Stimulated activated CD4-positive, alpha-beta T cell treated with anti-CD3 and anti-CD28 coated beads, Interleukin-4, amount 100 ng/mL, for 24 hours (primary cell): ENCODE measurements at places on chromosomes 16 and 17.
A peak's percentile ranks its signal among the peaks of the same experiment; 100 is the strongest.

DNA sequence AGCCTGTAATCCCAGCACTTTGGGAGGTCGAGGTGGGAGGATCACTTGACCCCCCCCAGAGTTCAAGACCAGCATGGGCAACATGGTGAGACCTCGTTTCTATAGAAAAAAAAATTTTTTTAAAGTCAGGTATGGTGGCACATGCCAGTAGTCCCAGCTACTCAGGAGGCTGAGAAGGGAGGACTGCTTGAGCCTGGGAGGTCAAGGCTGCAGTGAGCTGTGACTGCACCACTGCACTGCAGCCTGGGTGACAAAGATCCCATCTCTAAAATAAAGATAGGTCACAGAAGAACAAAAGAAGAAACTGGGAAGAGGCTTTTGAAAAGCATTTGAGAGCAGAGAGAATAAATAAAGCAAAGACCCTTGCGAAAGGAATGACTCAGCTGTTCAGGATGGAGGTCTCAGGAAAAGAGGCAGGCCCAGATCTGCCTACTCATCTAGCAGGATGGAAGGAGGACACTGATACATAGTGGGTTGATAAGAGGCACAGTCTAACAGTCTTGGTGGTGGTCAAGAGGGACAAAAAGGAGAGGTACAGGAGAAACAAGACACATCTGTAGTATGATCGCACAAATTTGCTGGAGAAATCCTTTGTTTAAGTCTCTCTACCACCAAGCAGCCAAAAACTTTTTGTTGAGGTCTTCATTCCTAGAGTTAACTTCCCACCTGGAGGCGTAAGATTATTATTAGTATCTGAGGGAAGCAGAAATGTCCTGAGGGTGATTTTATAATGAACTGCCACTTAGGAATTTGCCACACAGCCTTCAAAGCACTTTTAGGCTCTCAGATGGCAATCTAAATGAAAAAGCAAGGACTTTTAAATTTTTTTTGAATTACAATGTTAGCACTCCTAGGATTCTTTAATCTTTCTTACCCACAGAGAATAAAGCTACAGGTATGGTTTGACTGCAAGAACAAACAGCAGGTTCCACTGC, 17.6 kb downstream of the ZSWIM7 start:
- DNase-seq: no peak

DNA sequence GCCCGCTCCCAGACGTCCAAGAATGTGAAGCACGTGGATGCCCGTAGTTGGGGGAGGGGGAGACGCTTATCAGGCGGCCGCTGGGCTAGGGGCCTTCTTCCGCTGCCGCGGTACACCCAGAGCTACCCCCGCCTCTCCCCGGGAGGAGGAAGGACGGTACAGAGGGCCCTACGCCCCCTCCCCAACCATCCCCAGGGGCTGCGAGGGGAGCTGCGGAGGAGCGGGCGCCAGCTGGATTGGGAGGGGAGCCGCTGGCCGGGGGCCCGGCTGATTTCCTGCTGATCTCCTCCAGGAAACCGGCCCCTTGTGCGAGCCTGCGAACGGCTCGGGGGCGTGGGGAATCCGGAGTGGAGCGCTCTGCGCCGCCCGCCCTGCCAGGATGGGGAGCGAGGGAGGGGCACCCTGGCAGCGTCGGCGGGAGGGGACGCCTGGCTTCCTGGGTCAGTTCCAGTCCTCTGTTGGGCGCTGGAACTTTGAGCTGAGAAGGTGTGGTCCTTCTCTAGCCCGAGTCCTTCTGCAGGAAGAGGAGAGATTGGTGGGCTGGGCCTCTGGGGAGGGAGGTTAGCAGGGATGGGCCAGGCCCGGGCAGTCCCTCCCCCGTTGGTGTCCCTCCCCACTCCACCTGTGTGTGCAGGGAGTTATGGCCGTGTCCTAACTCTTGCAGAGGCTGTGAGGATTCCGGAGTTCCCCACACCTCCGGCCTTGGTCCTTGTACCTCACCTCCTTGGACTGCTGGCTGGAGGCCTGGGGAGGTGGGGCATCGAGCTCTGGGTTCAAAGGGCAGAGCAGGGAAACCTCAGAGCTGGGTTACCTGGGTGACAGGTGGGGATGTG, 19.2 kb downstream of the GJD3 start:
- DNase-seq: no peak

- no peak for DNase-seq
These were observed 9.8 kb downstream of the SLFN5 start for GRCh38 chr17:35252651-35253050.

- DNase-seq: peak; percentile 46
These were observed 5.1 kb downstream of the SNAI3 start for GRCh38 chr16:88681084-88681680.

- DNase-seq: no peak
These were observed 17.5 kb upstream of the CBX8 start for GRCh38 chr17:79814127-79814973.

GRCh38 chr16:10765772-10766171, 22.1 kb downstream of the NUBP1 start:
- no peak for DNase-seq

GRCh38 chr16:49617710-49618330, 238.1 kb downstream of the ZNF423 start:
- no peak for DNase-seq

- no peak for DNase-seq
These were observed 573 bp upstream of the GNAO1 start for GRCh38 chr16:56190677-56191155.

GRCh38 chr16:59067205-59067604, 333.1 kb upstream of the GOT2 start:
- no peak for DNase-seq

GRCh38 chr17:71753070-71753469, 367.8 kb upstream of the SOX9 start:
- DNase-seq: no peak

DNA sequence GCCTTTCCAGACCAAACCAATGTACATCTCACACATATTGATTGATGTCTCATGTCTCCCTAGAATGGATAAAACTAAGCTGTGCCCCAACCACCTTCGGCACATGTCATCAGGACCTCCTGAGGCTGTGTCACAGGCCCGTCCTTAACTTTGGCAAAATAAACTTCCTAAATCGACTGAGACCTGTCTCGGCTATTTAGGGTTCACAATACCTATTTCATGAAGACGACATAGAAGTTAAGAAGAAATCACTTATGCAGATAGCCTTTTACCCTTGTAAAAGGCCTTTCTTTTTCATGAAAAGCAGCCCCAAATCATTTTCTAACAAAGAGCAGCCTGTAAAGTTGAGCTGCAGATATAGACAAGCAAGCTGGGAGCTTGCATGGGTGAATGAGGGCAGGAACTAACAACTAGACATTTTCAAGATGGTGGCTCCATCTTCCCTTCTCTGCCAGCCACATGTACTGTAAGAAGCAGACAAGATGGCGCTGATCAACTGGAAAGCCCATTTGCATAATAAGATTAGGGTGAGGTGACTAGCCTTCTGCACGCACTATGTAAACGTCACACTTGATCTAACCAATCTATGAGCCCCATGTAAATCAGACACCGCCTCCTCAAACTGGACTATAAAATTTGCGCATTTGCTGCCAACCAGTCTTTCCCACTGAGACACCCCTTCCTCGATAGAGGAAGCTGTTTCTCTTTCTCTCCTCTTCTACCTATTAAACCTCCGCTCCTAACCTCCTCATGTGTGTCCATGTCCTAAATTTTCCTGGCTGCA, 4.7 kb upstream of the KDM8 start:
- DNase-seq: no peak

DNA sequence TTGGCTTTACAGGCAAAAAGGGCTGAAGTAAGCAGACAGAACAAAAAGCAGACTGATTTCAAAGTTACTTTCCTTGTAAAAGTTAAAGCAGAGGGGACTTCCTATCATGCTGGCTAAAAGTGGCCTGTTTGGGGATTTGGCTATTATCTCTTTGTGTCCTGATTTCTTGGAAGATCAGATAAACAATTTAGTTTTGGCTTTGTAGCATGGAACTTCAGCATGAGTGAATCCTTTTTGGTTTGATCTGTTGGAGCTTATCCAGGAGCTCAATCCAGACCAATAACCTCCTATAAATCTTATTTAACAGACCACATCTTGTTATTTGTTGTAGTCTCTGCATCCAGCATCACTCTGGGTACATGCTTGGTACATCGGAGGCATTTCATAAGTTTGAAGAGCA, 8.9 kb upstream of the RNF112 start:
- DNase-seq: no peak

DNA sequence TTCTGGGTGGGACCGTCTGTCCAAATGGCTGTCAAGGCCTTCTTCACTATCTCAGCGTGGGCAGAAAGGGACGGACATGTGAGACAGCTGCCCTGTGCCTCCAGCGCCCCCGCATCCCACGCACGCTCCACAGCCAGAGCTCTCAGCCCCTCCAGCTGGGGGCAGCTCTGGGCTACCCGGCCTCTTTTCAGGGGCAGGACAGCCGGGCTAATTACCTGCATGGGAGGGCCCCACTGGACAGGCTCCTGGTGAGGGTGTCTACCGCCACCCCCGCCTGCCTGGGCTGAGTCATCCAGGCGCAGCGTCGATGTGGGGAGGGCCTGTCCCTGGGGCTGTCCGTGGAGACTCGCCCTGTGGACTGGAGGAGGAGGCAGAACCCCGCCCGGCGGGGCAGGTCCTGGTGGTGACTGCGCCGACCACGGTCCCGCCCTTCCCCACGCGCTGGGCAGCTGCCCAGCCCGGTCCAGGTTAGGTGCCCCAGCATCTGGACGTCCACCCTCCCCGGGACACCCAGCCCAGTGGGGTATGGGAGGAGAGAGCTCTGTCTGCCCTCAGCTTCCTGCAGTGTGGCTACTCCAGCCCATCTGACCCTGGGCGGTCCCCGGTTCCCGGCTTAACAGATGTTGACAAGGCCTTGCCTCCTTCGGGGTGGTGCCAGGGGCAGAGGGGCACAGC, 5.9 kb upstream of the METRNL start:
- no peak for DNase-seq

GRCh38 chr16:88484505-88485365, 31.7 kb downstream of the ZFPM1 start:
- DNase-seq: no peak

- DNase-seq: no peak
These were observed 7.7 kb downstream of the PRR15L start for GRCh38 chr17:47949946-47950345.

- DNase-seq: peak; percentile 4
These were observed 83.5 kb downstream of the ADCY9 start for GRCh38 chr16:4032768-4033167.

DNA sequence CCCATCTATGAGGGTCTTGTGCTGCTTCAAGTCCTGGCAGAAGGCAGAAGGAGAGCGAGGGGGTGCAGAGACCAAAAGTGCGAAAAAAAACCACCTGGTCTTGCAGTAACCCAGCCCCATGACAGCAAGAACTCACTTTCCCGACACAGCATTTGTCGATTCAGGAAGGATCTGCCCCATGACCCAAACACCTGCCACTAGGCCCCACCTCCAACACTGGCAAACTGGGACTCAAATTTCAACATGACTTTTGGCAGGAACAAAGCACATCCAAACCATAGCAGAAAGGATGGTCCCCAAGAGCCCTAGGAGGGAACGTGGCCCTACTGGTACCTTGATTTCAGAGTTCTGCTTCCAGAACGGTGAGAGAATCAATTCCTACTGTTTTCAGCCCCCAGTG, 34.7 kb upstream of the KLHDC4 start:
- no peak for DNase-seq

DNA sequence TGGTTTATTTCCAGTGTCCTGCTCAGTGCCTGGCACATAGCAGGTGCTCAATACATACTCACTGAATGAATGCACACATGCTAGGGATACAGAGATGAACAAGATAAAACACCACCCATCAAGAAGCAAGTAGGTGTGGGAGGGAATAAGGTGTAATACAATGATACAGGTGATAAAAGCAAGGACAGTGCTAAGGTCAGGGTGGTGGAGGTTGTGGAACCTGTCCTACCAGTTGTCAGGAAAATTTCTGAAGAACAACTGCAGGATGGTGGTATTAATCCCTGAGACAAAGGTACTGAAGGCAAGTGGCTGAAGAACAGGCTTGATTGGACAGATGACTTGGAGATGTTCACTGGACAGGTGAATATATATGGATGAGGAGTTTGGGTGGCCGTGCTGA, 1.8 kb downstream of the KNOP1 start:
- no peak for DNase-seq

DNA sequence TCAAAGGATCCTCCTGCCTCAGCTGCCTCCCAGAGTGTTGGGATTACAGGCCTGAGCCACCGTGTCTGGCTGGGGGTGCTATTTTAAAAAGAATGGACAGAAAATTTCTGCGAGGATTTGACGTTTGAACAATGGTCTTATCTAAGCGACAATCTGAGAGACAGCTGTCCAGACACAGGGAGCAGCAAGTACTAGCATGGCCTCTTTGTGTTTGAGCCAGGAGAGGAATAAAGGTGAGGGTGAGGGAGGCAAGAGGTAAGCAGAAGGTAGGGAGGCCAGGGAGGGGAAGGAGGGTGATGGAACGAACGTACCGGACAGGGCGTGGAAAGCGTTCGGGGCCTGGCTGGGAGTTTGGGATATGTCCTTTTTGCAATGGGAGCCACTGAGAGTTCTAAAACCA, 59.2 kb downstream of the PITPNC1 start:
- no peak for DNase-seq

- no peak for DNase-seq
These were observed 1.7 kb upstream of the CBX8 start for GRCh38 chr17:79798299-79799173.

GRCh38 chr17:74446551-74447500, 14.9 kb downstream of the GPRC5C start:
- DNase-seq: peak; percentile 22

- no peak for DNase-seq
These were observed 104.0 kb downstream of the TMEM132E start for GRCh38 chr17:34683390-34683789.

DNA sequence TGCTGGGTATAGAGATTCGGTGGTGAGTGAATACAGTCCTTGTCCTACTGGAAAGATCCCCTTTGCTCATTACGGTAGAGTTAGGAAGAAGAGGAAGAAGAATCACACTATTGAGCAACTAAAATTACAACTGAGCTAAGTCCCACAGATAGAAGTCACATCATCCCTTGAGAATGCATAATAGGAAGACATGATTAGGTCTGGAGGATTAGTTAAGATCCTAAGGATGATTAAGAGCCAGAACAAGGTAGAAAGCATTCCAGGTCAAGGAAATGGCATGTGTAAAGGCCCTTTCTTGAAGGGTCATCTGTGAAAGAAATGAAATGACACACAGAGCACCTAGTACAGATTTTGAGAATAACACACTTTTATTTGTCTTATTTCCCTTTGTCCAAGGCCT, 503.5 kb downstream of the HAPSTR1 start:
- DNase-seq: no peak

- no peak for DNase-seq
These were observed 28.6 kb upstream of the TVP23A start for GRCh38 chr16:10847176-10847575.

DNA sequence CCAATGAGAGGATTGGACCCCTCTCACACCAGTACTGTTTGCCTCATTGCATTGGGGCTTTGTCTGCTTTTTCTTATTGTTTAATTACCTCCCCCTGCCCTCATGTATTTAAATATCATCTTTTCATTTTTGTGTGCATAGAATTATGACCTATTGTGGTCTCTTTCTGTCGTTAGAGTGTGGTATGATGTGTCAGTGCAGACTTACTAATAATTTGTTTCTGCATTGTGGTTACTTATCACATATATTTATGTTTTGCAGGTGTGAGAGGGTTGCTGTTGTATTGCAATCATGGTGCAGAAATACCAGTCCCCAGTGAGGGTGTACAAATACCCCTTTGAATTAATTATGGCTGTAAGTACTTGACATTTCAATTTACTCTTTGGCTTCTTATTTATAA, 2.5 kb downstream of the SEC14L1 start:
- DNase-seq: no peak
